Activated CD4-positive, alpha-beta T cell treated with anti-CD3 and anti-CD28 coated beads, Interleukin-2, amount 10 ng/mL, durations not matched to agents 7 days and 5 days (primary cell): ENCODE measurements at places on chromosomes 2 and 18. TPM values are rescaled to one million over a fixed set of nuclear protein-coding genes. Genes with fewer than 3 reads are reported as not detected.

DNA sequence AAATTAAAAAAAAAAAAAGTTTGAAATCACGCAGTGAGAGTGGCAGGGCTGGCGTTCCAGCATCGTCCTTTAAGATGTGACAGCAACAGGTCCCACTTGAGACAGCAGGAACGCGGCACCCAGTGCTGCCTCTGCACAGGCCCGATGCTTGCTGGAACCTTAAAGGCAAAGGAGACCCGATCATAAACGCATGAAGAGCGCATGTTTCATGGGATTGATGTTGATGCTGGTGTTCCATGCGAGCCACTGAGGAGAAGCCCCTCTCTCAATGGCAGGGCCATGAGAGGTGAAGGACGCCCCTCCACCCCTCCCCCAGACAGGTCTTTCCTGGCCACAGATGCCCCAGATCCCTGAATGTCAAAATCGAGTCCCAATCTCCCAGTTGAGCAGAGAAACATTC lies 17.9 kb upstream of the ALPI start:
- no peak overlapping the region for H3K27ac ChIP-seq
- H3K4me1 ChIP-seq = no peaks in the 10 kb centered on the region
- no peaks in the 10 kb centered on the region for H3K36me3 ChIP-seq
- no peak for DNase-seq

GRCh38 chr18:29457316-29457889 lies 1280.5 kb upstream of the CDH2 start:
- no peaks in the 10 kb centered on the region for H3K27me3 ChIP-seq
- no peaks in the 10 kb centered on the region for H3K36me3 ChIP-seq
- DNase-seq = no peak
- H3K4me1 ChIP-seq = no peaks in the 10 kb centered on the region
- H3K4me3 ChIP-seq = no peak overlapping the region

The DPYSL5 gene
- not detected for total RNA-seq

GRCh38 chr2:177334940-177335543 lies 57.5 kb upstream of the AGPS start:
- H3K27ac ChIP-seq = no peak overlapping the region
- peaks cover 19% of the 10 kb centered on the region for H3K4me1 ChIP-seq
- H3K27me3 ChIP-seq = no peaks in the 10 kb centered on the region

The SERPINB10 gene
- not detected for total RNA-seq

- no peak for DNase-seq
- H3K27me3 ChIP-seq = peaks cover 85% of the 10 kb centered on the region
- no peak overlapping the region for H3K4me3 ChIP-seq
- no peak overlapping the region for H3K27ac ChIP-seq
These were observed 319 bp upstream of the EN1 start for GRCh38 chr2:118847762-118848172.

DNA sequence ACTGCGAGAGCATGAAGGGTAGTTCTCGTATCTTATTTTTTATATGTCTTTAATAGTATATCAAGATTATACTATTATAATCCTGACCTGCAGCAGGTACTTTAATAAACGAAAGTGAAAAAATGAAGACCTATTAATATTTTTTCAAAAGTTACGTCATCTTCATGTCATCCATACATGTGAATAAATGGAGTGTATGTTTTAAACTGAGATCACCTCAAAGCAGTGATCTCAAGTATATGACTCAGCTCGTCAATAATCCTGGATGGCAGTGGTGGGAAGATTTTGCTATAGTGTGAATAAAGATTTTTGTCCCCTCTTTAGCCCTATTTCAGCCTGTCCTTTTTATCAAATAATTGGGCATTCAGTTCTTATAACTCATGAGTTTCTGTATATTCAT lies 166.3 kb upstream of the FBXO11 start:
- H3K27ac ChIP-seq = no peak overlapping the region
- no peaks in the 10 kb centered on the region for H3K4me1 ChIP-seq
- H3K27me3 ChIP-seq = peaks cover 6% of the 10 kb centered on the region
- H3K4me3 ChIP-seq = no peak overlapping the region
- DNase-seq = no peak

DNA sequence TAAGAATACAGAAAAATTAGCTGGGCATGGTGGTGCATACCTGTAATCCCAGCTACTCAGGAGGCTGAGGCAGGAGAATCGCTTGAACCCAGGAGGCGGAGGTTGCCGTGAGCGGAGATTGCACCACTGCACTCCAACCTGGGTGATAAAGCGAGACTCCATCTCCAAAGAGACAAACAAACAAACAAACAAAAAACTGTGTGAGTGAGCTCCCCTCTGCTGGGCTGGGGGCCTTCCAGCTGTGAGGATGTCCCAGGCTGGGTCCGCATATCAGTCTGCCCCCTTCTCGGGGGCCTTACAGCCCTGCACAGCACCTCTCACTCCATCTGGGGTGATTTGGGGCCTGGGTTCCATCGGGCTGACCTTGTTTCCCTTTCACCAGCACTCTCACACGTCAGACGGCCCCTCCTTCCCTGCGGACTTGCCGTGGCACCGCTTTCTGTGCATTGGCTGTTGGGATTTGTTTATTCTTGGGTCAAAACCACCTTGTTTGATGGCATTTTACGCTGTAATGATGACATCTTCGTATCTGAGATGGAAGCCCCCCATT lies 2.8 kb upstream of the KLHL30 start:
- no peaks in the 10 kb centered on the region for H3K36me3 ChIP-seq
- no peaks in the 10 kb centered on the region for H3K27me3 ChIP-seq
- H3K4me3 ChIP-seq = no peak overlapping the region
- no peak for DNase-seq
- H3K4me1 ChIP-seq = no peaks in the 10 kb centered on the region
- no peak overlapping the region for H3K27ac ChIP-seq

DNA sequence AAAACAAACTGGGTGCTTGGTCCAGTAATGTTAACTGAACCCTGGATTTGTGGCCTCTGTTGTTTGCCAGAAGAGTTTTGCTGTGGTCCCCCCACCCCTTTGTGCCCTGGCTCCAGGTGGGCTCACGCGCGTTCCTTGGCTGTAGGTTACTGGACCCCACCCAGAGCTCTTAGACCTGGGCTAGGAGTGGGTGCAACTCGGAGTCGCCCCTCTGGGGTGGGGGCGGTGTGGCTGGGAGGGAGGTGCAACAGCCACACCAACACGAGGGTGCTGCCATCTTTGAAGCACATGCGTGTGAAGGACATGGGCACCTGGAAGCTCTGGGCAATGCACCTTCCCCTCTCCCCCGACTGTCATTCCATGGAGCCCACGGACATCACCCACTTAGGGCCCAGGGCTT lies 92.7 kb downstream of the USP40 start:
- no peak overlapping the region for H3K27ac ChIP-seq
- DNase-seq = no peak
- H3K4me3 ChIP-seq = no peak overlapping the region
- H3K4me1 ChIP-seq = no peaks in the 10 kb centered on the region

DNA sequence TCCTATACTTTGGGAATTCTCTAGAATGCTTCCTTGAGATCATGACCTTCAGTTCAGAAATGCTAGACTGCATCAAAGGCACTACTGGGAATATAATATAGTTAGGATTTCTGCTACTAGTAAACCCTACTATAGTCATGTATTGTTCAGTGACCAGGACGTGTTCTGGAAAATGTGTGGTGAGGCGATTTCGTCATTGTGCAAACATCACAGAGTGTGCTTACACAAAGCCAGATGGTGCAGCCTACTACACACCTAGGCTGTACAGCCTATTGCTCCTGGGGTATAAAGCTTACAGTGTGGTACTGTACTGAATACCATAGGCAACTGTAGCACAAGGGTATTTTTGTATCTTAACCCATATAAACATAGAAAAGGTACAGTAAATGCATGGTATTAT lies 13.0 kb downstream of the CXCR4 start:
- peaks cover 15% of the 10 kb centered on the region for H3K4me1 ChIP-seq
- peaks cover 3% of the 10 kb centered on the region for H3K36me3 ChIP-seq
- no peak overlapping the region for H3K27ac ChIP-seq
- no peaks in the 10 kb centered on the region for H3K27me3 ChIP-seq

GRCh38 chr18:75869162-75869561 lies 441.7 kb upstream of the SMIM21 start:
- no peaks in the 10 kb centered on the region for H3K27me3 ChIP-seq
- DNase-seq = no peak
- no peak overlapping the region for H3K4me3 ChIP-seq
- H3K36me3 ChIP-seq = no peaks in the 10 kb centered on the region
- no peaks in the 10 kb centered on the region for H3K4me1 ChIP-seq
- H3K27ac ChIP-seq = no peak overlapping the region

DNA sequence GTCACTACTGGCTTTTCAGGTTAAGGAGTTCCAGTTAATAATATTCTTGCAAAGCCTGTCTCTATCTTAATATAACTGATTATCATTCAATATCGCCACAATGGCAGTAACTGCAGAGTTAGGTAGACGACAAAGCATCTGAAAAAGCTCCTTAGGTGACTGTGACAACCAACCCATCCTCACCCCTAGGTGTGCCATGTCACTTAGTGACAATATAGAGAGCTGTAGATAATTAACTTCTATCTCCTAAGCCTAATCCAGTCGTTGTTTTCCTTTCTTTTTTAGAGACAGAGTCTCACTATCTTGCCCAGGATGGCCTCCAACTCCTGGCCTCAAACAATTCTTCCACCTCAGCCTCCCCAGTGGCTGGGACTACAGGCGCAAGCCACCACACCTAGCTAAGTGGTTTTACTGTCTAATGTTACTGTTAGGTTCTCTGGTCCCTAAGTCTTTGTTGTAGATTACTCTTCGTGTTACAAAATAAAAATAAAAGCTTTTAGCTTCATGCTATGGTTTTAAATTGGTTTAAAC lies 65.2 kb downstream of the SPIRE1 start:
- H3K36me3 ChIP-seq = no peaks in the 10 kb centered on the region
- no peak overlapping the region for H3K27ac ChIP-seq
- no peak overlapping the region for H3K4me3 ChIP-seq
- H3K4me1 ChIP-seq = peaks cover 13% of the 10 kb centered on the region
